Epithelial cell of esophagus (primary cell): ENCODE measurements at places on chromosomes 1 and 21.

- DNase-seq = no peak
These were observed 292.7 kb downstream of the DUSP10 start for GRCh38 chr1:221449194-221449593.

DNA sequence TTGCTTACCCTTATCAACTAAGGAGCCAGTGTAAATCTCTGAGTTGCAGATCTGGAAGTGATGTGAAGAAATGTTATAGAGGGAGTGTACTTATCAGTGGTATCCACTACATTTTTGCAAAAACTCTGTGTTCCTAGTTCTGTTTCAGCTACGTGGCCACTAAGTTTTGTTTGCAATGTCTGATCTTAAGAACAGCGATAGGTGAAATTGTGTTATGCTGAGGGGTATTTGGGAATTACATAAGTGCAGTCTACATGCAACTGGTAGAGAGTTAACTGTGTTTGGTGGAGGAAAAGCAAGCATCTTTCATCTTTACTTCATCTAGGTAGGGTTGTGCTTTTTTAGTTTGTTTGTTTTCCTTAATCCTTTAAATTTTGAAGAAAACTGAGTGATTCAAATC, 198.8 kb upstream of the SGIP1 start:
- DNase-seq = no peak

DNA sequence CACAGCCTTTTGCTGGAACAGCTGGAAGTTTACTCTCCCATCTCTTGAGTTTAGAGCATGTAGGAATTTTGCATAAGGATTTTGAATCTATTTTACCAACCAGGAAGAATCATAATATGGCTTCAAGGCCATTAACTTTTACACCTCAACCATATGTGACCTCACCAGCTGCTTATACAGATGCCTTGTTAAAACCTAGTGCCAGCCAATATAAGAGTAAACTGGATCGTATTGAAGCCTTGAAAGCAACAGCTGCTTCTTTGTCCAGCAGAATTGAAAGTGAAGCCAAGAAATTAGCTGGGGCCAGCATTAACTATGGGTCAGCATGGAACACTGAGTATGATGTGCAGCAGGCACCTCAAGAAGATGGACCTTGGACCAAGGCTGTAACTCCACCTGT, 65.4 kb downstream of the CEP350 start:
- no peak for DNase-seq

- DNase-seq = peak; percentile 96
These were observed 338.1 kb upstream of the SNX7 start for GRCh38 chr1:98323388-98323787.

GRCh38 chr1:66374148-66374547, 159.8 kb upstream of the SGIP1 start:
- no peak for DNase-seq

GRCh38 chr1:150628766-150629114, 672 bp downstream of the ENSA start:
- DNase-seq = no peak

- peak; percentile 20 for DNase-seq
These were observed 71.1 kb downstream of the SETD4 start for GRCh38 chr21:35989138-35989735.

GRCh38 chr1:37035796-37036666, 1.7 kb upstream of the GRIK3 start:
- no peak for DNase-seq

- peak; percentile 78 for DNase-seq
These were observed 42.1 kb downstream of the KIF1B start for GRCh38 chr1:10252508-10252907.

DNA sequence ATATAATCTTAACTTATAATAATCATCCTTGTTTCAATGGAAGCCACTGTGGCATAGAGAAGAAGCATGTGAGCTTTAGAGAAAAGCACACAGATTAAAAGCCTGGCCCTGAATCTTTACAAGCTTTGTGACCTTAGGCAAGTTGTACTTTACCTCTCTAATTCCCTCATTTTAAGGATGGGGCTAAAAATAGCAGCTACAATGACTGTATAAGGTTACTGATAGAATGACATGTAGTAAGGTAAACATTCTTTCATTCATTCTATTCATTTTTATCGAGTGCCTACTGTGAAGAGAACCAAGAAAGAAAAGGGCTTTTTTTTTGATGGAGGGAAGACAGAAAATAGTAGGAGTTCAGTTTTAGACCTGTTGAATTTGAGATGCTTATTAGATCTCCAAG, 25.6 kb downstream of the CDKN2C start:
- no peak for DNase-seq

DNA sequence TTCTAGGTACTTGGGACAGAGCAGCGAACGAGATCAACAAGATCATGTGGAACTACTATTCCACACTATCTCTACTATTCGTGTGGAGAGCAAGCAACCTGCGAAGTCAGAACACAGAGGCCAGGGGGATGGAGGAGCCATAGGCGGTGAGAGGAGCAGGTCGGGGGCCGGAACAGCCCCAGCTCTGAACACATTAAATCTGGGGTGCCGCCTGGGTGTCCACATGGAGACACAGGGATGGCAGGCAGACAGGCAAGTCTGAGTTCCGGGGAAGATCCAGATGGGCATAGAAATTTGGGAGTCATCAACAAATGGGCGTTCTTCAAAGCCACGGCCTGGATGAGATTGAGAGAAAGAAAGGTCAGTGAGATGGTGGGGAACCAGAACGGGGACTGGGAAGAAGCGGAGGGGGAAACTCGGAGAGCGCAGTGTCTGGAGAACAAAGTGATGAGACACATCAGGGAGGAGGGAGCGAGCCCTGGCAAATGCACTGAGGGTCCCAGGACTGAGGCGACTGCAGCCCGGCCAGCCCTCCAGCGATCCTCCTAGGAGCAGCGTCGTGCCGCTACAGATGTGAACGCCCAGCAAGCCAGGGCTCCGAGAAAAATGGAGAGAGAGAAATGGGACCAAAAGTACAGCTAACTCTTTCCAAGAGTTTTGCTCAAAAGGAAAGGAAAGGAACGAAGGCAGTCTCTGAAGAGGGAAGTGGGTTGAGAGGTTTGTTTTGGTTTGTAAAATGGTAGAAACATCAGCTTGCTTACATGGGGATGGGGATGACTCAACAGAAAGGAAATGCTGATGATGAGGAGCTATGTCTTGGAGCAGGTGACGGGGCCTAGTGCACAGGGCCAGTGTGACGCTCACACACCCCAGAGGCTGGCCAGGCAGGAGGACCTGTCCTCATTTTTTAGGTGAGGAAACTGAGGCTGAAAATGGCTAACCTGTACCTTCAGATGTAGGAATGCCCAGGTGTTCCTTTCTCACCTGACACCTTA, 84.5 kb downstream of the GLIS1 start:
- no peak for DNase-seq

DNA sequence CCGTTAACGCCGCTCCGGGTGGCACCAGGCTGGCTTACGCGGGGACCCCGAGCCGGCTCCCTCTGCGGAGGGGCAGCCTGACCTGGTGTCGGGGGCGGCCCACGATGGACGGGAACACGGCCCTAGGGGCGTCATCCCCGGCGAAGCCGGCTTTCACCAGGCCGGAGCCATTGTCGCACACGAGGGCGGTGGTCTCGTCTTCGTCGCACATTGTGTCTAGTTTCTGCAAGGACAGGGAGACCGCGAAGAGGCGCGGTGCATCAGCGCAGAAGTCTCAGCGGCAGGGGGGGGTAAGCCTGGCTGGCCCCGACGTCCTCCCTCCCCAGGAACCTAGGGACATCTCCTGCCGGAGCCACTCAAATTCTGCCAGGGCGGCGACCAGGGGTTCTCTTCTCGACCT, 989 bp downstream of the ACTA1 start:
- no peak for DNase-seq

DNA sequence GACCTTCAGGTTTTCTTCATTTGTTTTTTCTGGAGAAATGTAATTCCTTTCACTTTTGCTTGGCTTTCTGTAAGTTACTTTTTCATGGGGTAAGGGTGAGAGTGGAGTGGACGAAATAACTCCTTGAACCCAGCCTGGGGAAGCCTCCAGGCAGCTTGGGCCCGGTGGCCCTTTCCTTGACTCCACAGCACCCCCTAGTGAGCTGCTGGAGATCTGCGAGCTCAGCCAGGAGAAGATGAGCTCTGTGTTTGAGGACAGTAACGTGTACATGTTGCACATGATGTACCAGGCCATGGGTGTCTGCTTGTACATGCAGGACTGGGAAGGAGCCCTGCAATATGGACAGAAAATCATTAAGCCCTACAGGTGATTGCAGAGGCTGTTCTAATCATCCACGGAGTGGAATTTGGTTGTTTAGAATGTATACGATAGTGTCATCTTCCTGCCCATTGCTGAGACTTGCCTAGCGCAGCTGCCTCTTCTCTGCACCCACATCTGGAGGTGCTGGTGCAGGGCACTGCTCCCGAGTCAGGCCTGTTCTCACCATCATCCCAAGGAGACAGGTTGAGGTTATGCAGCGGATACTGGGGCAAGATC, 51.0 kb downstream of the SMYD2 start:
- peak; percentile 76 for DNase-seq

DNA sequence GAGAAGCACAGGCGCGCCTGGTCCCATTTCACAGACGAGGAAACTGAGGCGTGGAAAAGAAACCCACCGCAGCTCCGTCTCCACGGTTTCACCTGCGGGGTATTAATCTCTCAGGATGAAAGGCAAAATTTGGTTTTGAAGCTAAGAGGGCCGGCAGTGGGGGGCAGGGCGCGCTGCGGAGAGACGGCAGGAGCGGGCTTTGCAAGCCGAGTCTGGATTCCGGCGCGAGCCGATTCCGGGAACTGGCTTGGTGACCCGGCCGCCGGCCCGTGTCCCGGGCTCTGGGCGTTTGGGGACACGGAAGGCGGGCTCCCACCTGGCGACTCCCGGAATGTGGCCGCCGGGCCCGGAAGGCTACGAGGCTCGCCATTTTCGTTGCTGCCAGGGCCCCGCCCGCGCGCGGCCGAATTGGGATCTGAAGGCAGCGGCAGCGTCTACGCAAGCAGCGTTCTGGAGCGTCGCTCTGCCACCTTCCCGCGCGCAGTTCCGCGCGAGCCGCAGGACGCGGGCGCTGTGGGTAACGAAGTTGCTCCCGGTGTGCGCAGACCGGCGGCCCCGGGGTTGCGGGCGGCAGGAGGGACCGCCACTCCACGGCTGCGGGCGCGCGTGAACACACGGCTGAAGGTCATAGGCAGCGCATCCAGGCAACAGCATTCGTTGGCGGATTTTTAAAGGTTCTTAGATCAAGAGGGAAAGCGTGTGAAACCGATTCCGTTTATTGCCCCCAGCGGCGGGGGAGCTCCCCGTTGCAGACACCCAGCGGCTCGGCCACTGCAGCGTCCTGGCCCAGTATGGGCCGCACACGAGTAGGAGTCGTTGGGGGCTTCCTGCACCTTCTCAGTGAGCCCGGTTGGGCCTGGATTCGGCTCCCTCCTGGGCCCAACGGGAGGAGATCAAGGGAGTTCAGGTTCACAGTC, 5.4 kb upstream of the PRDM16 start:
- DNase-seq = no peak

GRCh38 chr1:7703321-7704213, 67.5 kb upstream of the VAMP3 start:
- no peak for DNase-seq

- no peak for DNase-seq
These were observed 133.6 kb upstream of the RAB4A start for GRCh38 chr1:229137271-229137670.

GRCh38 chr21:39040494-39041110, 142.6 kb downstream of the PSMG1 start:
- DNase-seq = no peak

DNA sequence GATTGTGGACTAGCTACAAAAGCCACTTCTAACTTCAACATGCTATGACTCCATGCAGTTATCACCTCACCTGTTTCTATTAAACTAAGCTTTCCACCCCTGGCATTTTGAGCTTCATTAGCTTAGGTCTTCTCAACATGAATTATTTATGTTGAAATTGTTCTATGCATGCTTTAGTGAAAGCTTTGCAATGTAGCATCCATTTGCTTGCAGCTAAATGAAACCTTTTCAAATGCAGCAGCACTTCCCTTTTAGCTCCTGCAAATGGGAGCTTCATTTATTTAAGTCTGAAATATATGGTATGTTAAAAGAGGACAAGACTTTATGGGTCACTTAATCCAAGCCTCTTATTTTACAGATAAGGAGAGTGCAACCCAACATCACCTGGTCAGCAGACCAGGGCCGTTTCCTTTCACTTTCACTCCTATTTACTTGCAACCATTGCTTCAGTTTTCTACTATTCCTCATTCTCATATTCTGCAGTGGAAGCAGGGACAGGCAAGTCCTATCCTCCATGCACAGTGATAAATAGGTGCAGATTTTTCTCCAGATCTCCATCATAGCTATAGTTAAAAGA, 56.4 kb upstream of the SAMSN1 start:
- DNase-seq = no peak

- DNase-seq = peak; percentile 37
These were observed 134.6 kb upstream of the ARHGEF16 start for GRCh38 chr1:3319874-3320245.

DNA sequence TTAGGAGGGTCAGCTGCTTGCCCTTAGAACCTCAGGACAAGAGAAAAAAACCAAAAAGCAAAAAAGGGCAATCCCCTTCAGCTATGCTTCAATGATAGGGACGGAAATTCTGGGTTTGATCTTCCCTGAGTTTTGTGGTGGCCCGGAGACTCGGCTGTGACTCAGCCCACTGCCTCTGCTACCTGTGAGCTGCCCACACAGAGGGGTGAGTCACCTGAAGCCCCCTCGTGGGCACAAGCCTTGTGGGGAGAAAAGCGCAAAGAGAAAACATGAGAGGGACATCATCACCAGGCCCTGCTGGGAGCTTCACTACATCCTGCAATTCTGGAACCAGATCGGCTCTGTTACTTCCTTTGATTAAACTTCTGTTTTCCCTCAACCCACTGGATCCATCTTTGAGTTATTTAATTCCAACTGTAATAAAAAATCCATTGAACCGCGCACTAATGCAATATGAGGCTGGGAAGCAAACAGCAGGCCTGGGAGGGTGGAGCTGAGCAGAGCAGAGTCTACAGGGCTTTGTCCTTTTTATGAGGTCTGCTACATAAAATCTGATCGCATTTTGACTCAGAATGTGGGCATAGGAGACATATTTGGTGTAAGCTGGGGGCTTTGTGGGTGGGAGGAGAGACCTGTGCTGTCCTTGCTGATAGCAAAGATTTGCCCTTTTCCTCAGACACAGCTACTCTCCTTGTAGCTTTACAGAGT, 58.7 kb upstream of the STUM start:
- no peak for DNase-seq

DNA sequence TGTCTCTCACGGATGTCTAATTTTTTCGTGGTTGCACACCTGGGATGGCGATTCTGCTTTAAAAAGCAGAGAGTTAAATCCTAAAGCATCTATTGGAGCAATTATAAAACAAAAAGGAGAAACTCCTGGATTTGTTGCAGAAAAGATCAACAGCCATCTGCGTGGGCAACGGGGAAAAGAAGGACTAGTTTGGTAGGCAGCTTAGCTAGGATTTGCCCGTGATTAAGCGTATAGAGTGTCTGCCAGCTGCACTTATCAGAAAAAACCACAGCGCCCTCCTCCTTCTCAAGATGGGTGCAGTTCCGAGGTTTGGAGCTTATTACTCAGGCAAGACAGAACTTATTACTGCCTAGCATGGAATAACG, 526 bp upstream of the SLC25A24 start:
- peak; percentile 91 for DNase-seq

GRCh38 chr1:173408886-173409285, 68.2 kb upstream of the PRDX6 start:
- no peak for DNase-seq

GRCh38 chr1:64171246-64171645, 32.2 kb upstream of the UBE2U start:
- DNase-seq = no peak

GRCh38 chr1:197391303-197392226, 123.5 kb downstream of the CRB1 start:
- no peak for DNase-seq
